ENCODE measurements at places on chromosomes 16 and 17. TPM values are rescaled to one million over a fixed set of nuclear protein-coding genes. Genes with fewer than 3 reads are reported as not detected.

TMEM204 gene
- 38.3 TPM for polyA plus RNA-seq

DNA sequence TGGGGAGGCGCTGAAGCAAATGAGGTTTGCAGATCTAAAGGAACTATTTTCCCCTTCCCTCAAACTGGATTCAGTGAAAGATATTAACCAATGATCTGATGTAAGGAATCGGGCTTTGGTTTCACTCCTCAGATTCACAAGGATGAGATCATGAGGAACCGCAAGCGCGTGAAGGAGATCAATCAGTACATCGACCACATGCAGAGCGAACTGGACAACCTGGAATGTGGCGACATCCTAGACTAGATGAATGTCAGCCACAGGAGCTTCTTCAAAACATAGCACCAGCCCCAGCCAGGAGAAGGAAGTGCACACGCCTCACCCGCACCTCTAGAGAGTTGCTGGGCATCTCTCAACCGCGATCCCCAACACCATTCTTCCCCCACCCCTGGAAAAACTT, 22.5 kb downstream of the ATPAF2 start:
- no peak for DNase-seq

DNA sequence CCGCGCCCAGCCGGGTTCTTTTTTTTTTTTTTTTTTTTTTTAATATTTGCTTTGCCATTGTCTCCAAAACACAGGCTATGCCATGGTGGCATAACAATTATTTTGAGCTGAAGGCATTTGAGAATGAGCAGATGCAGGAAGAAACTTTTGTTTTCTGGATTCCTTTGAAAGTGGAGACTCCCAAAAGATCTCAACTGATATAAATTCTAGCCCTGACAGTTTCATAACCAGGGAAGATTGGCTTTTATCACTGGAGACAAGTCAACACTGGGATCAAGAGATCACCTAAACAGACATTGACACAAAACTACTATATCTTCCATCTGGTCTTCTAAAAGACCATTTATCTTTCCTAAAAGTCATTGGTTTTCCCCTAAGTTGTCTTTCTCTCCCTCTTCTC, 10.1 kb upstream of the PRKCA start:
- no peak for DNase-seq

DNA sequence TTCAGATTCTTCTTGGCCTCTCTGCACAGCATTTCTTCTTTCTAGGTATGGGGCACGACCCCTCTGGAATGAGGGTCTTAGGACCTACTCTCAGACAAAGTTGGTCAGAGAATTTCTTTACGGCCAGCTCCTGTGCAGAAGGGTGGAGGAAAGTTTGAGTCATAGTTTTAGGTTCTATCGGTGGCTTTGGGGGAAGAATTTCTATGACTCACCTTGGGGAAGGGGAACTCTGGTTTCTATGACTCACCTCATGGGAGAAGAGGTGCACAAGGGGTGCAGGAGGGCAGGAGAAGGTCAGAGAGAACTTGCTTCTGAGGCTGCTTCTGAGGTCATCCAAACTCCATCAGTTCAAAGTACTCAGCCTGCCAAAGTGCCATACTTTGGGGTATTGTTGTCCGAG, 2.5 kb upstream of the ABCC12 start:
- DNase-seq: no peak

DNA sequence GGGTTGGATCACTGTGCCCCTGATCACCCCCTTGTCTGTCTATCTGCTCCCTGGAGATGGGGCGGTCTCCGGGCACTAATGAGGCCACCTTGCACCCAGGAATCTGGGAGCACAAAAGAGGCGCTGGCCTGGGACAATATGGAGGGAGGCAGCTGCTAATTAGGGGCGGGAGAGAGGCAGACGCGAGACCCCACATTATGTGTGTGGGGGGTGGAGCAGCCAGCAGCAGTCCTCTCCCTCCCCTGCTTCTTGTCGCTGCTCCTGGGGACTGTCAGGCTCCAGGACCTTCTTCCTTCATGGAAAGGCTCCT, 324 bp upstream of the HCRT start:
- no peak for DNase-seq

GRB7 gene
- not detected for polyA plus RNA-seq

DNA sequence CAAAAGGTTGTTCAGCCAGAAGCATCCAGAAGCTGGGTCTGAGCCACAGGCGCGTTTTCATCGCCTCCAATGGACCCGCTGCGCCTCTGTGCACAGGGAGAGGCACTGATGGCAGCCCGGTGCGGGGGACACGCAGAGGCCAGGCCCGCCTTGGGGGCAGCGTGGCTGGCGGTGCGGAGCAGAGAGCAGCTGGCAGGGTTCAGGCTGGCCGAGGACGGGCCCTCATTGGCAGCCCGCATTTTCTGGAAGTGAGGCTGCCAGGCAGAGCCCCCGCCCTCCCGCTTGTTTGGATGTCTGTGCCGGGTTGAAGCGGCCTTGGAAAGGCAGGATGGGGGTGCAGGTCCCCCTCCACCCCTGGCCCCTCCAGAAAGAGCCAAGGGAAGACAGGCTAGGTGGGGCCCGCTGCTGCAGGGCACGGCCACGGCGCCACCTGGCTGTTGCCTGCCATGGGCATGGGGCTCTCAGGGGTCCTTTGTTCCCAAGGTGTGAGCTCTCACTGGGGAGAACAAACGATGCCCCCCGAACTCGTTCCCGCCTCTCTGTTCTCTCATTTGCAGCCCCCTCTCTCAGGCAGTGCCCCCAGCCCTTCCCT, 18.8 kb downstream of the GSE1 start:
- no peak for DNase-seq

DNA sequence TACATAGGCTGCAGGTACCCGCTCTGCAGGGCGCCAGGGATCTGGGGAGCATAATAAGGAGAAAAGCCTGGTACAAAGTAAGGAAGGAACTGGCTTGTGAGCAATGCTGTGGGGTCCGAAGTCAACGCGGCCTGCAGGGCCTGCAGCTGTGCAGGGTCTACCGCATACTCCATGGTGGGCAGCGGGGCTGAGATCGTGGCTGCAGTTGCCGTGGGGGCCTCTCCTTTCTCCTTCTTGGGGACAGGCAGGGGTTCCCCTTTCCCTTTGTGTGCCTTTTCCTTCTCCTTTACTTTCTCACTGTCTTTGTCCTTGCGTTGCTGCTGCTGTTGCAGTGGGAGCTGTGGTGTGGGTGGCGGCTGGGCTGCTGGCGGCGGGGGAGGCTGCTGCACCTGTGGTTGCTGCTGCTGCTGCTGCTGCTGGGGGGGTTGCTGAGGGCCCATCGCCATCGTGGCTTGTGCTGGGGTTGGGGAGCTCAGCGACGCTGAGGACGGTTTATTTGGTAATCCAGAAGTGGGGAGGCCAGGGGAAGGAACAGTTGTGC, 259.6 kb downstream of the ZFHX3 start:
- no peak for DNase-seq

KRTAP4-4 gene
- polyA plus RNA-seq: not detected

DNA sequence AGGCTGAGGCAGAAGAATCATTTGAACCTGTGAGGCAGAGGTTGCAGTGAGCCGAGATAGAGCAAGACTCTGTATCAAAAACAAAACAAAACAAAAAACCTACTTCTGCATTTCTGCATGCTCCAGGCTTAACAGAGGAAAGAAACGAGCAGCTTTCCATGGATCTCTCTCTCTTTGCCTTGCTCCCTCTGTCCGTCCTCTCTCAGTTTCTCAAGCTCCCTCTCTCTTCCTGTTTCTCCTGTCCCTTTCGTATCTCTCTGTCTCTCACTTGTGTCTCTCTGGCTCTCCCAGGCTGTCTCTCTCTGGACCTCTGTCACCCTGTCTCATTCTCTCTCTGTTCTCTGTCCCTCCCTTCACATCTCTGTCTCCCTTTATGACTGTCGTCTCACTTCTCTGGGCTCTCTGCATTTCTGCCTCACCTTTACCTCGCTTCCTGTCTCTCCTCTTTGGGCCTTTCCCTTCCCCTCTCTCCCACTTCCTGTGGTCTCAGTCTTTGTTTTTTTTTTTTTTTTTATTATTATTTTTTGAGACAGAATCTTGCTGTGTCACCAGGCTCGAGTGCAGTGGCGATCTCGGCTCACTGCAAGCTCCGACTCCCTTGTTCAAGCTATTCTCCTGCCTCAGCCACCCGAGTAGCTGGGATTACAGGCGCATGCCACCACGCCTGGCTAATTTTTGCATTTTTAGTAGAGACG, 4.1 kb upstream of the PITPNA start:
- no peak for DNase-seq

Measured in immature natural killer cell (primary cell).